ENCODE measurements at places on chromosomes 4 and X. TPM values are rescaled to one million over a fixed set of nuclear protein-coding genes. Genes with fewer than 3 reads are reported as not detected.

- DNase-seq, result no peak
Measured at GRCh38 chr4:106978046-106978774, 57.9 kb downstream of the DKK2 start.

DNA sequence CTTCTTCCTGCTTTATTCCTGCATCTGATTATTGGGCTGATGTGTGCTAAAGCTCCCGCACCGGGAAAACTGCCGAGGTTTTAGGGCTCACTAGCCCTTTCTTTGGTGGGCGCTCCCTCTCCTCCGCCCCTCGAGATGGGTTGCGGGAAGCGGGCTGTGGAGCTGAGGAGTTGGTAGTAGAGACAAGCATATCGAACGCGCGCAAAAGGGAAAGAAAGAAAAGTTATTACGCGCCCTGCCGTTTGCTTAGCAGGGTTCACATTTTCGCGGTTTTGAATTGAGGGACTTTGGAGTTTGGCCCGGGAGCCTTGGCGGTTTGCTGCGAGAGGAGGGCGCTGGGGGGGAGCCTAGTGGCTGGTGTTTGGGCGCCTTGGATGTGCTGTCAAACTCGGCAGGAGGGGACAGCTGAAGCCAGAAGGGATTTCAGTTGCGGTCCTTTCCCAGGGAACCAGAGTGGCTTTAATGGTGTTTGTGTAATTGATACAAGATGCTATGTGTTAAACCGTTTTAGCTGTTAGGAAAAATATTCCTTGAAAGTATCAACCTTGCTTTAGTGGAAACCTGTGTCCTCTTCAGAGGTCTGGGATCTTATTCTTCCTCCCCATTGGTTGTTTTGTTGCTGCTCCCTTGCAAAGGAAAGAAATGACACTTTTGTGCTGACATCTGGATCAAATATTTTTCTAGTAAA is 1.1 kb downstream of the GAB1 start:
- DNase-seq, result peak; percentile 64

DNA sequence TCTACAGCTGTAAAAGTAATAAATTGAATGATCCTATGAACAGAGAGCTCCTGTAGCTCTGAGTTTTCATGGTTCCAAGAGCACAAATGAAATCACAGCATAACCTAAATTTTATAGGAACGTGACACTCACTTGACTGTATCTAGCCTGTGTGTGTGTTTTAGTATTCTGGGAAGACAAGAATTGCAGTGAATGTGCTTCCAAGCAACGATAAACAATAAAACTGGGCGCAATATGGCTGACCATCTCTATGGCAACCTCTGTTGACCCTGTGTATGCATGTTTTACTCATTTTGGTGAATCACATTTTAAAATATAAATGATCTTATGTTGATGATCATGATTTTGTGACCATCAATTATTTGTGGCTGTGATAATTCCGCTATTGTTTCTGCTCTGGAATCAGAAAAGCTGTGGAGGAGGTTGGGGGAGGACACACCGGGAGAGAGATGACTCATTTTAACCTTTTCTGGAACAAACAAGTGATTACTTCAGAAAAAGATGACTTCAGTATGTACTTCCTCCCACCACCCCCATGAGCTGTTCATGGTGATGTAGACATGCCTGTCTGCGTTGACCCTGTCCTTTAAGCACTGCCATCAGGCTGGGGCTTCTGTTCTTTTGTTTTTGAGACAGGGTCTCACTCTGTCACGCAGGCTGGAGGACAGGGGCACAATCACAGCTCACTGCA is 31.8 kb downstream of the USP11 start:
- no peak for DNase-seq

GRCh38 chr4:137267024-137267423 is 265.3 kb downstream of the PCDH18 start:
- no peak for DNase-seq

DNA sequence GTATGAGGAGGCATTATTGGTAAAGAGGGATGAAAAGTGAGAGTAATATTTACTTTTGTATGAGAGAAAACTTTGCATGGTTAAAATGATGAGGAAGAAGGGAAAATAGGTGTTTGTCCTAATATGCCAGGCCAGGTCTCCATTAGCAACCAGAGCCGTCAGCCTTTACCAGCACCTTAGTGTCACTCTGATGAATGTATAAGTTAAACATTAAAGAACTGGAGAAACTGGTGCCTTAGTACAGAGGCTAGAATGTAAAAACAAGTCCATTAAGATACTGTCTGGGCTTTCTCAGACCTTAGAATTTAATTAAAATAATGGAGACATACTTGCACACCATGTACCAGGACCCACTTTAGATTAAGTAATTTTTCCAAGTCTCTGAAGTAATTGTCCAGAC is 222.3 kb downstream of the FAM47A start:
- no peak for DNase-seq

GRCh38 chrX:56726605-56727004 is 2.4 kb upstream of the NBDY start:
- DNase-seq, result no peak

- no peak for DNase-seq
Measured at GRCh38 chr4:109548655-109549054, 11.4 kb upstream of the MCUB start.

- no peak for DNase-seq
Measured at GRCh38 chr4:69689599-69689998, 36.6 kb upstream of the UGT2A1 start.

DNA sequence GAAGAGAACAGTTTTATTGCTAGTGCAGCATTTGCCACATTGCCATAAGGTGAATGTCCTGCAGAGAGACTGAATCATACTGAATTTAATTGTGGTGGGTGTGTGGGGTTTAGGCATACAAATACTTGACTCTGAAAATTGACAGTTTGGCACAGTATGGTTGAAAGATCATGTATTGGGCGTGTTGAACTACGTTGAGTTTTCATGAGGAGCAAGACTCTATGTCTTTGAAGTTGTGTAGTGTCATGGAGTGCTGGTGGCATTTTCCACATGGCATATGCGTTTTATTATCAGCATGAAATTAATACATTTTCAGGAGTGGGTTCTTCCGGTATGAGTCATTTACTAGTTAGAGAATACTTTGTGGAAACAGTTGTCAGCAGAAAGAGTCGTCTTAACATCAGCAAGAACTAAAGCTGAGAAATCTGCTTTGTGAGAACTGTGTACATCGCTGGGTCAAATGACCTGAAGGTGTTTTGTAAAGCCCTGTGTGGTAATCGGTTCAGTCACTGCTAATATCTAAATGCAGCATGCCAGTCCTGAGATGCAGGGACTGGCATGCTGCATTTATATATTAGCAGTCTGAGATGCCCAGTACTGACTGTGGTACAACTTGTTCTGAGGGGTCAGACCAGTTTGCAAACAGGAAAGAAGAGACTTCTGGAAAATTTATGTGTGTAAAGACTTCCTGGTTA is 50.3 kb downstream of the ARHGAP10 start:
- no peak for DNase-seq

DNA sequence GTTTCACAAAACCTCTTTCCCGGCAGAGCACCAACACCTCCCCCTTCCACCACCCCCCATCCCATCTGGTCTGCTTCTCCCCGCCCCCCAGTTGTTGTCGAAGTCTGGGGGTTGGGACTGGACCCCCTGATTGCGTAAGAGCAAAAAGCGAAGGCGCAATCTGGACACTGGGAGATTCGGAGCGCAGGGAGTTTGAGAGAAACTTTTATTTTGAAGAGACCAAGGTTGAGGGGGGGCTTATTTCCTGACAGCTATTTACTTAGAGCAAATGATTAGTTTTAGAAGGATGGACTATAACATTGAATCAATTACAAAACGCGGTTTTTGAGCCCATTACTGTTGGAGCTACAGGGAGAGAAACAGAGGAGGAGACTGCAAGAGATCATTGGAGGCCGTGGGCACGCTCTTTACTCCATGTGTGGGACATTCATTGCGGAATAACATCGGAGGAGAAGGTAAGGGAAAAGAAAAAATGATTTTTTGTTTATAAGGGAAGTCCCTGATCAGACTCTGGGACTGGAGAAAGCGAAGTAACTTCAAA is at the start of gene PDGFRA:
TSS of gene PDGFRA (plus strand) at position 333 of the 541 bp plus-strand sequence. CDS start 29,476 bp downstream, outside the sequence.
- DNase-seq, result peak; percentile 80

DNA sequence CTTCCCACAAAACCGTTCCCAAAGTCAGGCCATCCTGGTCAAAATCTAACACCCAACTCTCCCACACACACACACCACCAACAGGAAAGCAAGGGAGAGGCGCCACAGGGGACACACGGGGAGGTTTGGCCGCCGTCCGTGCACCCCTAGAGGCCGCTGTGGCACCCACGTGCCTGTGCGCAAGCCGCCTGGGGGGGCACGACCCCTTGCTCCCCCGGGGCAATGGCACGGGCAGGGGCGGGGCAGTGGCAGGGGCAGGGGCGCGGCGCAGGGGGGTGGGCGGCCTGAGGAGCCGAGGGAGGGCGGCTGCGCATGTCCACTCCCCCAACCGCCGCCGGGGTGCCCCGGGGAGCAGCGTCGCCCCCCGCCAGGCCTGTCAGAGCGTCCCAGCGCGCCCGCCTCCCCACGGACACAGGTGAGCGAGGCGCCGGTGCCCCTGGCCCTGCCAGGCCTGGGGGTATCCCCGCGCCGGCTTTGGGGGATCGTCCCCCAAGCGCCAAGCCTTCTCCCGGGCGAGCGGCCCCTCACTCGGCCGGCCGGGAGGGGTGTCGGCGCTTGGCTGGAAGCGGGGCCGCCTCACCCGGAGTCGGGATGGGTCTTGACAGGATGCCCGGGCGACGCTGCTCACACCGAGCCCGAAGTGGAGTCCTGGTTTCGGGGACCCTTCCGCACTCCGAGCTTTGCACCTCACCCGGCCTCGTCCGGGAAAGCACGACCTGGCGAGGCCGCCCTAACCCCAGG is at the start of gene ERAS:
TSS of gene ERAS (plus strand) at position 379 of the 741 bp plus-strand sequence. CDS start 2,611 bp downstream, outside the sequence.
- no peak for DNase-seq

- no peak for DNase-seq
Measured at GRCh38 chr4:10619855-10620254, 64.7 kb downstream of the CLNK start.

DNA sequence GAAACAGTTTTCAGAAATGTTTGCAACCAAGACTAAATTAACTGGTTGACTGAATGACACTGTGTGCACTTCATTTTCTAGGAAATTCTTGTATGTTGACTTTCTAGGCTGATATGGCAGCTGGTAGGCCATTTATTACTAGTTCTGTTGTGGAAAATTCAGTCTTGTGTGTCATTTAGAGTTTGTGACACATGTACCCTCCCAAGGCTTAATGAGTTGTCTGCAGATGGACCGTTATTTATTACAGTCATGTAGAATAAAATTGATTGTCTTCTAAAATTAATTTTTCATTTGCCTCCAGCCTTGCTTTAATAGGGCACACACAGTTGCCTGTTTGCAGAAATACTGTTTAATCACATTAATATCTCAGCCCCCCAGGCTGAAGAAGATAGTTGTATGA is 30.7 kb downstream of the DACH2 start:
- DNase-seq, result no peak

SLIT2 gene
- total RNA-seq, result 0.72 TPM

NLGN4X gene
- not detected for total RNA-seq
